ENCODE measurements at places on chromosomes 1 and 21.

GRCh38 chr1:219317762-219318353 is 144.2 kb downstream of the LYPLAL1 start:
- no peak for DNase-seq

- no peak for DNase-seq
Observed at GRCh38 chr1:37723072-37723389, 30.7 kb downstream of the CDCA8 start.

DNA sequence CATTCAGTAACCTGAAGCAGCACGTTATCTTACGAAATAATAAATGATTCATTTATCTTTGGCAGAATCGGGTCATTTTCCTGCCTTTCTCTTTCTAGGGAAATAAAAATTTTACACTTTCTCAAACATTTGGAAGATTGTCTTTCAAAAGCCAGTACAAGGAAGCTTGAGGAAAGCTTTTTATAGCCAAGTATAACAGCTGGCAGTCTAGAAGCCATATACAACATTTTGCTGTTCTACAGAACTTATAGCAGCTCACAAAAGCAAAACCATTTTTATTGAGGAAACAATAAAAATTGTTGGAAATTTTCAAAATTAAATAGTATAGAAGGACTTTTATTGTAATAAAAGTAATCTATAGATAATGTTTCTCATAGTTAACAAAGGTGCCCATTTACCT is 448.6 kb downstream of the SMYD3 start:
- DNase-seq: no peak

GRCh38 chr1:86507935-86508582 is 38.8 kb upstream of the CLCA4 start:
- no peak for DNase-seq

- no peak for DNase-seq
Observed at GRCh38 chr1:158248118-158248517, 6.1 kb upstream of the CD1A start.

- DNase-seq: no peak
Observed at GRCh38 chr1:28127617-28128257, 39.3 kb upstream of the EYA3 start.

DNA sequence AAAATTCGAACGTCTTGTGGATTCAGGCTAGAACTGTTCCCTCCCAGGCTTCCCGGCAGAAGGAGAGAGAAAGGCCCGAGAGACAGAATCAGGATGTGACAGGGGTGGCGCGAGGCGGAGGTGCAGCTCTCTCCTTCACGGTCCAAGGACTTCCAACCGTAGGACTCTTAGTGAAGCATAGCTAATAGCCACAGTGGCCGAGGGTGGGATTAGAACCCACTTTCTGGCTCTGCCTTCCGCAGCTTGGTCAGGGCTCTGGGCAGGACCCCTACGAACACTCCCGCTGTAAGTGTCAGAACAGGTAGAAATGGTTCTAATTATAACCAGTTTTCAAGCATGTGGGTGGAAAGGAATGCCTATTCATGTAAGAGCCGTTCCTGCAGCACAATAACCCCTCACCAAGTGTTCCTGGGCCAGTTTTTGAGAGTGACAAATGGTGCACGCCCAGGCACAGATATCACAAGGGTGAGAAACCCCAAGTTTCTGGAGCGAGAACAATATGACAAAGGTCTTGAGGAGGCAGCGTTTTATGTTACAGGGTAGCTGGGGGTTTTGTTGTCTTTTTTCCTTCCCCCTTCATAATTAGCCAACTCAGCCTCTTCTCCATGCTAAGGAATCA is 86.4 kb downstream of the SYF2 start:
- no peak for DNase-seq

- DNase-seq: no peak
Observed at GRCh38 chr1:13554798-13555197, 28.8 kb upstream of the PDPN start.

DNA sequence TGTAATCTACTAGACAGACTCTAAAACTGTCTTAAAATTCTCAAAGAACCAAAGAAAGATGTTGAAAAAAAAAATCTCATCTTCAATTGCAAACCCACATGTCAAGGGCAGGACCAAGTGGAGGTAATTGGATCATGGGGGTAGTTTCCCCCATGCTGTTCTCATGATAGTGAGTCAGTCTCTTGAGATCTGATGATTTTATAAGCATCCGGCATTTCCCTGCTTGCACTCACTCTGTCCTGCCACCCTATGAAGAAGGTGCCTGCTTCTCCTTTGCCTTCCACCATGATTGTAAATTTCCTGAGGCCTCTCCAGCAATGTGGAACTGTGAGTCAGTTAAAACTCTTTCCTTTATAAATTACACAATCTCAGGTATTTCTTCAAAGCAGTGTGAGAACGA is 257.0 kb downstream of the HHIPL2 start:
- DNase-seq: no peak

DNA sequence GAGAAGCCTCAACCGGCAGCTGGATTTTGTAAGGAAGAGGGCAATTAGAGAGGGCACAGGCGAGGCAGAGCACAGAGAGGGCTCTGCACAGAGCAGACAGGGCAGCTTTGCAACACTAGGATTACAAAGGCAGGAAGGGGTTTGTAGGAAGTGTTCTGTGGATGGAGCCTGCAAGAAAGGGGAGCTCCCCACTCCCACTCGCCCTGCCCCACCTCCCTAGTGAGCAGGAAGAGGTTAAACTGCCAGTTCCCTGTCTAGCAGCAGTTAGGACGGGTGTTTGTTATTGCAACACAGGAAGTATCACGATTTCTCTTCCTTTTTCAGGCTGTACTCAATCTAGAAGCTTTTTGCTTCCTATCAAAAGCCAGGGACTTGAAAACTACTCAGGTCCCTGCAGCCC is 63.3 kb upstream of the LRRC8D start:
- no peak for DNase-seq

GRCh38 chr21:31922881-31923280 is 50.1 kb downstream of the HUNK start:
- DNase-seq: no peak

All from NCI-H187 treated with DMSO at 0.1 percent for 48 hours (cell line).